ENCODE measurements at places on chromosomes 16 and 17. TPM values are rescaled to one million over a fixed set of nuclear protein-coding genes. Genes with fewer than 3 reads are reported as not detected.

- peak; percentile 13 for DNase-seq
Observed at GRCh38 chr16:56789360-56789759, 59.4 kb downstream of the NUP93 start.

DNA sequence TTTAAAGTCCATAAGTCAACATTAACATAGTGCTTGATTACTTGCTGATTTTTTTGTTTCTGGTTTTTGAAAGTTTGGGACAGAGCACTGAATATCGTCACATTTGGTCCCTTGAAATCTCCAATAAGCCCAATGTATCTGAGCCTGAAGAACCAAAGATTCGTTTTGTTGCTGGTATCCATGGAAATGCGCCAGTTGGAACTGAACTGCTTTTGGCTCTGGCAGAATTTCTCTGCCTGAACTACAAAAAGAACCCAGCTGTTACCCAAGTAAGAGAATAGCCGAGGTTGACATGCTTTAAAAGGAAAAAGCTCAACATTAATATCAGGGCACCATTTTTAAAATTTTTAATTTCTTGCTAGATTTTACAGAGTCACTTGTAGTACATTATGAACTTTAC lies 27.7 kb upstream of the GOSR1 start:
- peak; percentile 23 for DNase-seq

DNA sequence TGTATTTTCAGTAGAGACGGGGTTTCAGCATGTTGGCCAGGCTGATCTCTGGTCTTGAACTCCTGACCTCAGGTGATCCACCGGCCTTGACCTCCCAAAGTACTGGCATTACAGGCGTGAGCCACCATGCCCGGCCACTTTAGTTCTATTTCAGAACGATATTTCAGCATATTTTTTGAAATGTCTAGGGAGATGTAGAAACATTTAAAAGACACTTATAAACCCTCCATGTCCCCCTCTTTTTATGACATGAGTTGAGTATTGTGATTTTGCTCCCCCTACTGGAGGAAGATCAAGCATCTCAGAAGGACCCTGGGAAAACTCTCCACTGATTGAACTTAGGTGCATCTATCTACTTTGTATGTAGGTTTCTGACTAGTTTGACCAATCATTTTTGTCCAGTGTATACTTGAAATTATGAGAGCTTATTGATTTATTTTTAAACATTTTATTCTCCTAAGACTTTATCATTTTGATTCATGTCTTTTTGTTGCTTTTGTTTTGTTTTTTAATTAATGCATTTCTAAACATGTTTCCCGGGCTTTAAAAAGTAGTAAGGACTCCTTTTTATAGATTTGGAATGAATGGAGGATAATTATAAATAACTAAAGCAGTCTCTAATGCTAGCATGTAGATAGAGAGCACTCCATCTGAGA lies 105.1 kb downstream of the CHD9 start:
- DNase-seq, result peak; percentile 62

DNA sequence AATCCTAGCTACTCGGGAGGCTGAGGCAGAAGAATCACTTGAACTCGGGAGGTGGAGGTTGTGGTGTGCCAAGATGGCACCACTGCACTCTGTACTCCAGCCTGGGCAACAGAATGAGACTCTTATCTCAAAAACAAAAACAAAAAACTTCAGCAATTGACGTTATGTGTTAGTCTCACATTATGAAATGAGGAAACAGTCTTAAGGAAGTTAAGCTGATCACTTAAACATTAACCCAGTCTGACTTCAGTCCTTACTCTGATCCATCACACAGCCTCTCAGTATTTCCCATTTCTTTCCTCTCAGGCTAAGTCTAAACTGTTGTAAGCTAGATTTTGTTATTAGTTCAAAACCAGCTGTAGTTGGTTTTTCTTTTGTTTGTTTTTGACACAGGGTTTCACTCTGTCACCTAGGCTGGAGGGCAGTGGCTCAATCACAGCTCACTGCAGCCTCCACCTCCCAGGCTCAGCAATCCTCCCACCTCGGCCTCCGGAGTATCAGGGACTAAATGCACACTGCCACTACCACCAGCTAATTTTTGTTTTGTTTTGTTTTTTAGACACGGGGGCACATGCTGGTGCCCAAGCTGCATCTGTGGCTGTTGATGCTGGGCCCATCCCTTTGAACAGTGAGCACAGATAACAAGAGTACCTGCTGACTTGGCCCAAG lies 6.3 kb downstream of the JPT1 start:
- no peak for DNase-seq

- no peak for DNase-seq
Observed at GRCh38 chr16:11896486-11897176, 19.1 kb downstream of the GSPT1 start.

GRCh38 chr16:12228602-12229499 lies 252.3 kb downstream of the SNX29 start:
- peak; percentile 43 for DNase-seq

DNA sequence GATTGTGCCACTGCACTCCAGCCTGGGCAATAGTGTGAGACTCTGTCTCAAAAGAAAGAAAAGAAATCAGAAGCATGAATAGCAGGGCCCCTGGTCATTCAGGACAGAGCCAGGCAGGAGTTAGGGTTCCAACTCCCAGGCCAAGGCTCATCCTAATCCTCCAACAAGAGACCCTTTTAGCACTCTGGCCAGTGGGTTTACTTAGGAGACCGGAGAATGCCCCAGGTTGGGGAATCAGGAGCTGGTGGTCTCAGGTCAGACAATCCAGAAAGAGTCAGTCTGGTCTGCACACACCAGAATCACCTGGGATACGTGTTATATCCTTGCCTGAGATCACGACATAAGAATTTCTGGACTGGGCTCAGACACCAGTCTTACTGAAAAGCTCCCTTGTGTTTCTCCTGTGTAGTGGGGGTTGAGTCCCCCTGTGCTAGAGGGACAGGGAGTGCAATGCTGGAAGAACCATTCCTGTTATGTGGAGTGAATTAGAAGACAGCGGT lies 48.7 kb downstream of the CCDC42 start:
- DNase-seq, result no peak

- peak; percentile 82 for DNase-seq
Observed at GRCh38 chr17:3535253-3535995, 22.2 kb downstream of the TRPV3 start.

GRCh38 chr16:57143149-57143921 lies 42.5 kb downstream of the PSME3IP1 start:
- no peak for DNase-seq

- DNase-seq, result no peak
Observed at GRCh38 chr16:9798474-9798873, 383.8 kb downstream of the GRIN2A start.

DNA sequence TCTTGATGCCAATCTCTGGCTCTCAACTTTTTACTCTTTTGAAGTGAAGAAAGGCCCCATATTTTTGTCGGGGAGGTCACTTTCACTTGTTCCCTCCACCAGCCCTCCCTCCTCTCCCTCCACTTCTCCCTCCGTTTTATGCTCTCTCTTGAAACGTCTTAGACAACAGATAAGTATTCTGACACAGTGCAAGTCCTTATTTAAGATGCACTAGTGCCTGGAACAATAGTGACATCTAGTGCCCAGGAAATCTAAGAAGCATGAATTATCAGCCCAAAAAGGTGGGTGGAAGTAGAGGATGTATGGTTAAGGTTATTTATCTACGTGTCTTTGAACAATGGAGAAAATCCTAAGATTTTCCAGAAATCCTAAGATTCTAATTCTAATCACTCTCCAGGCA lies 17.9 kb downstream of the PSME3IP1 start:
- peak; percentile 66 for DNase-seq

- DNase-seq, result peak; percentile 64
Observed at GRCh38 chr17:19867329-19868078, at the start of gene ULK2. Gene ULK2, minus strand, starts transcription at chr17:19867936. Its CDS starts 519 bp downstream, at chr17:19867417.

DNA sequence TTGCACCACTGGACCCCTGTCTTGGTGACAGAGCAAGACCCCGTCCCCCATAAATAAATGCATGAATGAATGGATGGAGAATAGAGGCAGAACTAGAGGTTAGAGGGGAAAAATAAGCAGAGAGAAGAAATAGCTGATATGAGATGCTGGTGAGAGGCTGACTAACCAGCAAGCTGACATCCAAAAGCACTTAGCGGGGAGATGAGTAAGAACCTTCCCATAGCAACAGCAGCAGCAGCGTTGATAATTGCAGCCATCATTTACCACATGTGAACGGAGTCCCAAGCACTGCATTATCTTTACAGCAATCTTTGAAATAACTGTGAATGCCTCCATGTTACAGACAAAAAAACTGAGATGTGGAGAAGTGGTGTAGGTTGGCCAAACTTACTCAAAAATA lies 777.3 kb upstream of the EEF2KMT start:
- no peak for DNase-seq

DNA sequence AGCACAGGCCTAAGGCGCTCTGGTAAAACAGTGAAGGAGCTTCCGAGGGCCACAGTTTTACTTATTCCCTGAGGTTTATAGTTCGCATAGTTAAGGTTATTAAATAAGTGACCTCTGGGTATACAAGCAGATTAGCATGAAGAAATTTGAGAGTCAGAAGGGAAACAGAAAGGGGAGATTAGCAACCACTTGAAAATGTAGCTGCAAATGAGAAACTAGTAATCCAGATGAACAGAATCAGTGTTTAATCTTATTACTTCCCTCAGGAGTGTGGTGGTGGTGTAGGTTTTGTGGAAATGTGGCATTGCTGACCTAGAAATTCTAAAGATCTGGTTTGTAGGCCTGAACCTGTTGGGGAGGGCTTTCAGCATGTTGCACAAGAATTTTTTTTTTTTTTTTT lies 130.4 kb downstream of the CCDC182 start:
- DNase-seq, result no peak

DNA sequence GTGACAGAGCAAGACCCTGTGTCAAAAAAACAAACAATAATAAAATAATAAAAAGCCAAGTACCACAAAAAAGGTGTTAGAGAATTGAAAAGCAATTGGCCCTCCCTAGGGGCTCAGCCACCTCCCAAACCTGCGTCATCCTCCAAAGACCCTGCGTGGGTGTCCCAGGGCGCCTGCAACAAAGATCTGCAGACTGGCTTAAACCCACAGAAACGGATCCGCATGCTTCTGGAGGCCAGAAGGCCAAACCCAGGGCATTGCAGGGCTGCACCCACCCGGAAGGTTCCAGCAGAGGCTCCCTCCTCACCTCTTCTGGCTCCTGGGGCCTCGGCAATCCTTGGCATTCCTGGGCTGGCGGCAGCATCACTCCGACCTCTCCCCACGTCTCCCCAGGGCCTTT lies 1.5 kb downstream of the ENPP7 start:
- no peak for DNase-seq

DOC2B gene
- 4.5 TPM for polyA plus RNA-seq

TBC1D3I gene
- not detected for polyA plus RNA-seq

KRT222 gene
- polyA plus RNA-seq, result not detected

NXPH3 gene
- polyA plus RNA-seq, result 1.5 TPM

HASPIN gene
- 8.4 TPM for polyA plus RNA-seq

KRT25 gene
- not detected for polyA plus RNA-seq

HLF gene
- polyA plus RNA-seq, result 3.4 TPM

MT1B gene
- polyA plus RNA-seq, result not detected

SLC26A11 gene
- 9.2 TPM for polyA plus RNA-seq

AHSP gene
- polyA plus RNA-seq, result not detected

G6PC1 gene
- not detected for polyA plus RNA-seq

STX1B gene
- polyA plus RNA-seq, result 1.4 TPM

RCVRN gene
- polyA plus RNA-seq, result 0.34 TPM

ATP2A1 gene
- 172 TPM for polyA plus RNA-seq

All from muscle of arm (tissue), 14 donors.